ENCODE measurements at places on chromosomes 3 and 15.

DNA sequence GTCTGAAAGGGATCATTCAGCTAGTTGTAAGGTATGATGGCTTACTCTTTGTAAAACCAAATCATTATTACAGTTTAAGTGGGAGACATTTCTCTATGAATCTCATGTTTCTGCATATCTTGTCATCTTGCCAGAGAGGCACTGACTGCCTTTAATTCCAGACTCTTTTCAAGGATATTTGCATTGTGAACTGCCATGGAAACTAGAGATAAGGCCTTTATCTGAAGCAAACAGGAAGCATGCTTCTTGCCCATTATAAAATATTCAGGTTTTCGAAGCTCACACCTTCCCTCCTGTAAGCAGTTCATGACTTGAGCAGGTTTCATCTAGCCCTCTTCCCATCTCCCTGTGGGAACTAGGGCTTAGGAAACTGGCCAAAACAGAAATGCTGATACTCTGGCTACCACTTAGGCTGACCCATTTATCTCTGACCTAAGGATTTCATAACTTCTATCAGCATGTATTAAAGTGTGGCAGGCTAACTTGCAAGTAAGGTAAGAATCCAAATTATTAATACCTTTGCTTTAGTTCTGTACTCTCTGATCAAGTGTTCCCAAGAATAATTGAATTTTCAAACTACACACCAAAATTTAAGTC lies 326.6 kb upstream of the ALCAM start:
- DNase-seq: no peak

DNA sequence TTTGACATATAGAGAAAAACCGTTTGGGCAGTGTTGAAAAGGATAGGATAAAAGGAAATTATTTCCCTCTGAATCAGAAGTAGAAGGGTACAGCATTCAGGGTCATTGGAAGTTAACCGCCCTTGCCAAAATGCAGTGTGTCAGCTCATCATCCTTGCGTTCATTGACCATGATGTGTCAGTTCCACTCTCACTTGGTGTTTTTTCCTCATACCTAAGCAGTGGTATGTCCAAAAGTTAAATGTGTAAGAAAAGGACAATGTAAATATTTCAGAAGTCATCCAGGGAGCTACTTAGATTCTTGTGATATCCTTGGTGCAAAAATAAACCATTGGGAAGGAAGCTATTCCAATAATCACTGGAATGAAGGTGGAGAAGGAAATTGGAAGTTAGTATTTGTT lies 50.7 kb downstream of the MAP6D1 start:
- no peak for DNase-seq

- DNase-seq: no peak
These were observed 1091.9 kb downstream of the NSUN3 start for GRCh38 chr3:95154766-95155165.

- no peak for DNase-seq
These were observed 438 bp downstream of the SHOX2 start for GRCh38 chr3:158105710-158106253.

- no peak for DNase-seq
These were observed 114.8 kb downstream of the BBX start for GRCh38 chr3:107637416-107638183.

DNA sequence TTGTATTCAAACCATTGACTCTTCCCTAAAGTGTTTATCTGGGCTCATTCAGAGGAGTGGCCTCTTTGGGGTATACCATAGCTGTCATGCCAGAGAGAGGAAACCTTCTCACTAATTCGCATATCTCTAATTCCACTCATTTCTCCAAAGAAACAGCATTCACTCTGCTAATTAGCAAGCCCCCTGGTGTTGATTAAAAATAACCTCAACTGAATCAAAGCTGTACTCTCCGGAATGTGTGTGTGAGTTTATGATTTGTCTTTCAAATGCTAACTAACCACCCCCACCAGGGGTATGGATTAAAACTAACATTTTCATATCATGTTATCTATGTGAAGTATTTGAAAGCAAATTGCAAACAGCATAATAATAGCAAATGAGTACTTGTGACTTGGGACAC lies 45.5 kb downstream of the PAQR5 start:
- no peak for DNase-seq

- no peak for DNase-seq
These were observed 333.0 kb downstream of the SHQ1 start for GRCh38 chr3:72515281-72515680.

DNA sequence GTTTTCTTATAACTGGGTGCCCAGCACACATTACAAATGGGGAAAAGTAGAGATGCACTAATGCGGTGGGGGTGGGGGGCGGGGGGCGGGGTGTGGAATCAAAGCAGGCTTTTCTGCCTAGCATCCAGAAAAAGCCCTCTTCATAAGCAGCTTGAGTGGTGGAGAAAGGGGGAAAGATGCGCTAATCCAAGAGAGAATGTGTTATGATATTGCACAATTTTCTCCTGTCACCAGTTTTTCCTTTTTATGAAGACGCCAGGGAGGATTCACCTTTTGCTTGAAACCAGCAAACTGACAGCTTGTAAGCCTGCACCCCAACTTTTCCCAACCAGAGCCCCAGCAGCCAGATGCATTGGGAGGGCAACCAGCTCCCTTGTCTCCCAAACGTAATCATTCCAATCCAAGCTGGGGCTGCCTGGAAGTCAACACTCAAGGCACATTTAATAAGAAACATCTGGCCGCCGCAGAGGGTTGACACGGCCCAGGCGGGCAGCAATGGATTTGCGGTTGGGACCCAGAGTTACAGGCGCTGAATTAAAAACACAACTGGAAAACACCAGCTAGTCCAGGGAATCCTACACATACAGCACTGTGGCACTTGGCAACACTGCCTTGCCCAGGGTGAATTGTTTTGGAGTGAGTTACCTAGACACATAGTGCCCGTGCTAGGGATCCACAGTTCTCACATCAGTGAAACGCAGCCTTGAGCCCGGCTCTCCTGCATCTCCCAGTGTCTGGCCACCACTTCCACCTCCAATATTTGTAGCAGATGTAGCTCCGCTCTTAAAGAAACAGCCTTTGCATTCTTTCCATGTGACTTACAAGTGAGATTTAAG lies 218.5 kb upstream of the PRICKLE2 start:
- no peak for DNase-seq

DNA sequence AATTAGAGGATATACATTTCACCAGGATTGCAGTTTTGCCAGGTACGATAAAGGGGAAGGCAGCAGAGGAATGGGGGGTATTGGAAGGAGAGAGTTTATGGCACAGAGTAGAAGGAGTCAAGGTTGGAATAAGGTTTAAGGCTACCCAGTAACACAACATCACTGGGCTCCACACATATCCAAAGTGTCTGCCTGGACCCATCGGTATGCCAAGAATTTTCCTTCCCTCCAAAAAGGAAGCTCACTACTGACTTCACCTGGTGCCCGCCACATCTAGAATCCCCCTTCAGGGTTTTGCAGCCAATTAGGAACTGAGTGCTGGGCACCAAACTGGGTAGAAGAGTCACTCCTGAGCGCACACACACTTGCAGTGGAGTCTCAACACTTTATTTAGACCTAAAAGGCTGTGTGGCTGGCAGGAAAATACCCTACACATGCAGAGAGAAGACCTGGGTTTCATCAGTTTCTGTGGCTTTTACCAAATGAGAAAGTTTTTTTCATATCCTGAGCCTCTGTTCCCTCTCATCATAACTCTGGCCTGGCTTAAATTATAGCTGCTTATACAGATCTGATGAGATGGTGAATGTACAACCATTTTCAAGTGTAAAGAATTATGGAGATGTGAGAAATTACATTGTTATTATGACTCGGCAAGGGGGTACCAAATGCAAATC lies 190.8 kb upstream of the LPP start:
- DNase-seq: no peak

- DNase-seq: no peak
These were observed 20.8 kb upstream of the TNIK start for GRCh38 chr3:171481011-171481410.

GRCh38 chr15:100061944-100062343 lies 279.8 kb downstream of the ADAMTS17 start:
- no peak for DNase-seq

GRCh38 chr3:33211444-33211843 lies 7.2 kb downstream of the SUSD5 start:
- no peak for DNase-seq

GRCh38 chr3:14225421-14225820 lies 46.8 kb downstream of the LSM3 start:
- DNase-seq: no peak

- DNase-seq: no peak
These were observed 323.3 kb downstream of the CLSTN2 start for GRCh38 chr3:140258222-140258724.

GRCh38 chr3:121998030-121998580 lies 23.9 kb downstream of the ILDR1 start:
- DNase-seq: no peak

DNA sequence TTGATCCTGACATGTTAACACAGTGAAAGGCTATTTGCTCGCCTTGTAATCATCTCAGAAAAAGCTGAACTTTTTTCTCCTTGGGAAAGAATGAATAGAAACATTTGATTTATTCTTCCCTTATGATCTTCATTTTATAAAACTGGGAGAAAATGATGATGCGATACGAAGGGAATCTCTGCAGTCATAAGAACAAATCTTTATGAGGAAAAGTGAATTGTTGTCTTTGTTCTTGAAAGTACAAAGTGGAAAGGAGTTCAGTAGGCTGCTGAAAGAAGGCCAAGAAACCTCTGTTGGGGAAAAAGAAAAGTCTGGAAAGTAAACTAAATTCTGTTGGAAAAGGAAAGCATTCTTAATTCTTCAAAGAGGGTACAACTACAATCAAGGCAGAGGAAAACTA lies 248.8 kb downstream of the NSUN3 start:
- DNase-seq: no peak

DNA sequence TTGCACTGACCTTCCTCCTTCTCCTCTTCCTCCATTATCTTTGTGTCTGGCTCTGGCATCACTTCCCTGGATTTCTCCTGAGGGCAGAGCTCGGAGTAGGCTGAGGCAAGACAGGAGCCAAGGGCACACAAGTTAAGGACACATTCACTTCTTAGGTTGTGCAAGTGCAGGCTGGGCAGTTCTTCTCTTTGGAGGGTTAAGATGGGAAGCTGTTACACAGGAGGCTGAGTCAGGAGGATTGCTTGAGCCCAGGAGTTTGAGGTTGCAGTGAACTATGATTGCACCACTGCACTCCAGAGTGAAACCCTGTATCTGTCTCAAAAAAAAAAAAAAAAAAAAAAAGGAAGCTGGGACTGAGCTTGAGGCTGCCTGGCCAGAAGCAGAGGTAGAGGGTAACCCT lies 176.2 kb upstream of the ANKRD28 start:
- no peak for DNase-seq

DNA sequence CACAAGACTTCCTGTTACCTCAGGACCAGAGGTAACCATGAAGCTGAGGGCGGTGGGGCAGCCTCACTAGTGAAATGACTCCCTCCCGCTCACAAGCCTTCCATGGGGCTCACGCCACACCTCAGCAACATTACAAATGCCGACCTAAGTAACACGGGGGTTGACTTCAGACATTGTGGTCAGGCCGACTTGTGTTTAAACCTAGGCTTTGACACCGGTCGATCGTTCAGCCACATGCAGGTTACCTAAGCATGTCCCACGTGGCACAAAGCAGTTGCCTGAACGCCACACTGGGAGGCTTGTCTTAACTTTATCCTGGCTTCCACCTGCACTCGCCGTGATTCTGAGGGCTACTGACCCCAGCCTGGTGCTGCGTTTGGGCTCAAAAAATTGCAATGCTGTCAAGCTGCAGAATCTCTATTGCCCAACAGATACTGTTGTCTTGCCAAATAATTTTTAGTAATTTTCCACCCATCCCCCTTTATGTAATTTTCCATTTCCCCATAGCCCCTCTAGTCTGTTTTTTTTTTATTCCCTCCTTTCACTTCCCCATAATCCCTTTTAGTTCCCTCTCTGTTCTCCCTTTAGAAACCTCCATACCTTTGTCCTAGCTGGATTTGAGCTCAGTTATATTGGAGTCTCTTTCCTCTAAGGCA lies 158.6 kb upstream of the RGMA start:
- no peak for DNase-seq

- no peak for DNase-seq
These were observed 43.7 kb downstream of the MYZAP start for GRCh38 chr15:57635300-57635909.

- no peak for DNase-seq
These were observed 25.3 kb downstream of the ZBBX start for GRCh38 chr3:167354751-167355150.
